ENCODE measurements at places on chromosomes 3 and 15. TPM values are rescaled to one million over a fixed set of nuclear protein-coding genes. Genes with fewer than 3 reads are reported as not detected.

The XCR1 gene
- not detected for total RNA-seq

The ANKUB1 gene
- not detected for total RNA-seq

The SAMMSON gene
- under 0.01 TPM for total RNA-seq

The ATP8B4 gene
- total RNA-seq: 15.1 TPM

The GCSAM gene
- 0.52 TPM for total RNA-seq

The CALML4 gene
- 2.6 TPM for total RNA-seq

The ZNF774 gene
- 2.1 TPM for total RNA-seq

The NRG4 gene
- total RNA-seq: not detected

The TMC3 gene
- total RNA-seq: not detected

The GOLGA6D gene
- under 0.01 TPM for total RNA-seq

The HRG gene
- not detected for total RNA-seq

The SPATA12 gene
- total RNA-seq: not detected

The CCR1 gene
- 3.7 TPM for total RNA-seq

The C3orf49 gene
- not detected for total RNA-seq

The REC114 gene
- not detected for total RNA-seq

The CCDC39 gene
- total RNA-seq: not detected

The ST6GAL1 gene
- 16.7 TPM for total RNA-seq

The ZPLD1 gene
- not detected for total RNA-seq

The ZNF148 gene
- 17.7 TPM for total RNA-seq

The FRMD4B gene
- total RNA-seq: 21.4 TPM

The TBL1XR1 gene
- 124 TPM for total RNA-seq

The NLGN1 gene
- total RNA-seq: 5.7 TPM

The DUOXA2 gene
- not detected for total RNA-seq

The CDCP1 gene
- total RNA-seq: under 0.01 TPM

The LIPH gene
- under 0.01 TPM for total RNA-seq

The NOP10 gene
- 114 TPM for total RNA-seq

The PLA2G4D gene
- not detected for total RNA-seq

The CP gene
- total RNA-seq: 1.0 TPM

The SACM1L gene
- 24.0 TPM for total RNA-seq
